ENCODE measurements at places on chromosomes 2 and 18.

DNA sequence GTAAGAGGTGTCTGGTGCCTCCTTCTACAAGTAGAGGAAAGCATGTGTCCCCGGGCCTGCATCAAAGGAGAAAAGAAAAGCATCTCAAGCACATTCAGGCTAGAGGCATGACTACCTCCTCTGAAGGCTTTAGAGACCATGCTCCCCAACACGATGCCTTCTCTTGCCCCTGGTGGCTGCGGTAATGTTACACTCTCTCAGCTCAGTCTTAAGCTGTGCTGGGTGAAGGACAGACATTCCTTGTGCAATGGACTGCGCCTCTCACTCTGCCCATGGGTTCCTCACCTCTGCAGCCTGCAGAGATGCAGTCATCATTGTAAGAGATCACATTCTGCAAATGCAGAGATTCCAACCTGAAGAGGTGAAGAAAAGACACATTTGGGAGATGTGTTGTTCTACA lies 148.2 kb upstream of the HNRNPA3 start:
- DNase-seq, result no peak

DNA sequence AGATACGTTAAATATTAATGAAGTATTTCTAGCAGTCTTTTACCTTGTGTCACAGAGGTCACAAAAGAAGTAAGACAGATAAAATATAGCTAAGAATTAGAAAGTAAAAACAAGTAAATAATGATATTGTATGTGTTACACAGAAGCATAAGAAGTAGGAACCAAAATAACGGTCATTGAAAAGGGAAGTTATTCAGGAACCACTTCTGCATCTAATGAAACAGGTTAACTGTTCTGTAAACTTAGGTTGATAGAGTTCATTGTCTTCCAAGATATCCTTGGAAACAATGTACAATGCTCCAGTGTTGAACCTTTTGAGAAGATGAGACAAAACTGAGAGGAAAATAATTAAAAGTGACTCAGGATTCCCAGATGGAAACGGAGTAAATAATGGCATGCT lies 57.1 kb upstream of the CD302 start:
- DNase-seq, result no peak

- no peak for DNase-seq
Measured at GRCh38 chr18:75143851-75144250, 65.1 kb downstream of the PTGR3 start.

DNA sequence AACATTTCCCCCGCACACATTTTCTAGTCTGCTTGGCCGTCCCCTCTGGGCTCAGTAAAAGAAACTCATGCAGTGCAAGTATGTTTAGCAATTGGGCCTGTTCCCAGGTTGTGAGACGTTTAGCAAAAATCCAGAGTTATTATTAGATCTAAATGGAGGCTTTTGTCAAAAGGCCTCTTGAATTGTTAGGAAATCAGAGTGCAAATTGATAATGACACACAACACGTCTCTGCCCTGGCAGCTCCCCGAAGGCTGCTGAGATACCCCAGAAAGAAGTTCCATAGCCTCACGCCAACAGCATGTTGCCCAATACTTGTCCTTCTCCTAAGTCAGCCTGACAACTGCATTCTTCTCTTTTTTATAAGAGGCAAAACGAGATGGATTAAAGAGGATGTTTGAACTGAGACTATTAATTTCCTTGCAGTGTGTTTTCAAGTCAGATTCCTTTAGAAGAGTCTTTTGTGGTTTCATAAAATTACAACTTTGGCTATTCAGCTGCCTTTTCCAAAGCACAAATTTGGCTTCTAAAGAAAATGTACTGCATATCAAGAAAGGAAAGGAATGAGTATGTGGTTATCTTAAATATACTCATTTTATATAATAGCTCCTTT lies 202.2 kb downstream of the TRIB2 start:
- no peak for DNase-seq

- no peak for DNase-seq
Measured at GRCh38 chr2:109636317-109636716, 22.2 kb downstream of the SOWAHC start.

DNA sequence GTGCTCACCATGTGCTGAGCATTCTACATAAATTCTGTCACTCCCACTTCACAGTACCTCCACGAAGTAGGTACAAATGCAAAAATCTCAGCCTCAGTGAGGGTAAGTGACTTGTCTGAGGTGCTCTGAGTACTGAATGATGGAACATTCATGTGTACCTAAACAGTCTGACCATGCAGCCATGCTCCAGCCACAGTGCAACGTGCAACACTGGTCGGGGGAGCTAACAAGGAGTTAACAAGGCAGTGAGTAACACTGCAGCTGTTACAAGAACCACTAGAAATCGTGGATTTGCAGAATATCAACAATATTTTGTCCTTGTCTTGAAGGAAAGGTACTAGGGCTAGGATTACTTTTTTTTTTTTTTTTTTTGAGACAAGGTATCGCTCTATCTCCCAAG lies 36.6 kb upstream of the NDUFV2 start:
- no peak for DNase-seq

DNA sequence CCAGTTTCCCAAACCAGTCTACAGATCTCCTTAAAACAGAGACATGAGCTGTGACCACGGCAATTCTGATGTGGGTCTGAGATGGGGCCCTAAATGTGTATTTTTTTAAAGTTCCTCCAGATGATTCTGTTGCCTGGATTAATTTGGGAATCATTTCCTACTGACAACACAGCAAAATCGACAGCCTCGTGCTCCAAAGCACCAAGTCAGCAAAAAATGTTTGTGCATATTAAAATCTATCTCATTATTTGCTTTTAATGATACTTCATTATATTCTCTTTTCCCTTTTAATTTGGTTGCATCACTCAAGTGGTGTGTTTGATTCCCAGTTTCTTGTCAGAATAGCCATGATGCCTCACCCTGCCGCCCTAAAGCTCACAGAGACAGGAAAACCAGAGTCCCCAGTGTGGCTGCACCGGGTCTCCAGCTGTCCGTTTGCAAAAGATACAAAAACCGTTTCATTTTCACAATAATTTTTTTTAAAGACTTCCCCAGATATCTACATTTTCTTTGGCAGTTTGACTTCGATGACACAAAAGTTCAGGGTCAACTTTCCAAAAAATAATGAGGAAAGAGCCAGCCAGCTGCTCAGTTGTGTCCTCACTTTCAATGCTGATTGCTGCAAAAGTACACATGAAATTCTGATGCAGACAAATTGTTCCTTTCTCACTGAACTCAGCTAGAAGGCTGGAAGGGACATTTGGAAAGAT lies 443.2 kb upstream of the ID2 start:
- no peak for DNase-seq

- DNase-seq, result no peak
Measured at GRCh38 chr2:40213071-40213470, 238.8 kb downstream of the SLC8A1 start.

DNA sequence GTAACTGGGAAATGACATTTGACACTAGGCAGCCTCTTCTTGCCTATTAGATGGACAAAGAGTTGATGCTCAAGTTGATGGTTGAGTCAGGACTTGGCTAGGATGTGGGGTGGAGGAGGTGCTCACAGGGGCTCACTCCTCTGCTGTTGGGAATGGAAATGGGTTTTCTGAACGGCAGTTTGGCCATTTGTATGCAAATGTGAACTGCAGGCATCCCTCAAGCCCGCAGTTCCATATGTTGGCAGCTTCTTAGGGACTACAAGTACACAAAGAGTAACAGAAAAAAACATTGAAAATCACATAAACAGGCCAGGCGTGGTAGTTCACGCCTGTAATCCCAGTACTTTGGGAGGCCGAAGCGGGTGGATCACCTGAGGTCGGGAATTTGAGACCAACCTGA lies 80.8 kb downstream of the INPP5D start:
- no peak for DNase-seq

- DNase-seq, result no peak
Measured at GRCh38 chr2:14752295-14752694, 119.8 kb downstream of the LRATD1 start.

- DNase-seq, result no peak
Measured at GRCh38 chr2:174586418-174587295, 10.9 kb downstream of the WIPF1 start.

DNA sequence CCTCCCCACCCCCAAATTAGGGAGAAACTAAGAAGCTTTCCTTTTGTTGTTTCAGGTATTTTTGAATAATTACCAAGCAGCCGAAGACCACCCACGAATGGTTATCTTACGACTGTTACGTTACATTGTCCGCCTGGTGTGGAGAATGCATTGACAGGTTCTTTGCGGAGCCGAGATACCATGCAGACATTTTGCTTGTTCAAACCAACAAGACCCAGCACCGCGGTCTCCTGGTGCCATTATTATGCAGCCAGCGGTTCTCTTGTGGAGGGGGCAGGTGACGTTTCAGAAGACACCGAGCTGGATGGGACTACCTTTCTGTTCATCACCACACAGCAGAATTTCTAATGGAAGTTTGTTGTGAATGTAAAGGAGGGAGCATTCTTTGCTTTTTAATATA lies 43.4 kb downstream of the BCL2L11 start:
- DNase-seq, result no peak

GRCh38 chr18:48543228-48543627 lies 4.4 kb downstream of the CTIF start:
- no peak for DNase-seq

- DNase-seq, result peak; percentile 62
Measured at GRCh38 chr2:231672617-231673347, 35.5 kb upstream of the PTMA start.

DNA sequence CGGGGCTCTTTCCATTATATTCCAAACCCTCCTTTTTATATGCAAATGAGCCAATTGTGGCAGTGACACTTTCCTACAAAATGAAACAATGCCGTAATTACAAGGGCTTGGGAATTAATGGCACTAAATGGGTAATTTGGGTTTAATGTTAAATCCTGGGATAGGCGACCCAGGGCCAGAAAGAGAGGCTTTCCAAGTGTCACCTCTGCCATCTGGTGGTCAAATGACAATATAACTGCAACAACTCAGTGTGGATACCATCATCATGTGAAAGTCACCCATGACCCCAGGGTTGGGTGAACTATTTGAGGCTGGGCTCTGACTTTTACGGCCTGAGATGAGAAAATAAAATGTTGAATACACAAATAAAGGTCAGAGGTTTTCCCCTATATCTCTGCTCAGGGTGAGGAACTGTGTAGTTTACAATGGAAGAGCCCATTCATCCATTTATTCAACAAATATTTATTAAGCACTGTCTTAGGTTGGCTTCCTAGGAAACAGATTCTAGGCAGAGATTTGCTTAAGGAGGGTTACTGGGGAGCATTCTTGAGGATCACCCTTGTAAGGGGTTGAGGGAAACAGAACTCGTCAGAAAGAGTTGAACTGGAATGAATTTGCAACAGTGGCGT lies 13.6 kb upstream of the THADA start:
- DNase-seq, result peak; percentile 13

- no peak for DNase-seq
Measured at GRCh38 chr18:28476302-28476701, 299.4 kb upstream of the CDH2 start.

DNA sequence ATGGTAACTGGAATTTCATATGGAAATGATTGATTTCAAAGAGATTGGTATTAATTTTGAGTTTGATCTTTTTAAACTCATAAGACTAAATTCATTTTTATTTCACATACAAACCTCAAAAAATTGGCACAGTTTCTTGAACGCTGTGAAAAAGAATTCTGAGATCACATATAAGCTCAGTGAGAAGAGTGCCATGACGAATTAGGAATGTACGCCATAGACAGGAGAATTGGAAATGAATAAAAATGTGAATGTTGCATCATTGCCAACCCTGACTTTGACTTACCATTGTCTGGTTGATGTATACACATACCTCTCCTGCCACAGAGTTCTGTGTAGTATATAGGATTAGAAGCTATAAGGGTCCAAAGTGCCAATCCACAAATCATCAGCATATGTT lies 290.4 kb upstream of the ZC3H15 start:
- no peak for DNase-seq

DNA sequence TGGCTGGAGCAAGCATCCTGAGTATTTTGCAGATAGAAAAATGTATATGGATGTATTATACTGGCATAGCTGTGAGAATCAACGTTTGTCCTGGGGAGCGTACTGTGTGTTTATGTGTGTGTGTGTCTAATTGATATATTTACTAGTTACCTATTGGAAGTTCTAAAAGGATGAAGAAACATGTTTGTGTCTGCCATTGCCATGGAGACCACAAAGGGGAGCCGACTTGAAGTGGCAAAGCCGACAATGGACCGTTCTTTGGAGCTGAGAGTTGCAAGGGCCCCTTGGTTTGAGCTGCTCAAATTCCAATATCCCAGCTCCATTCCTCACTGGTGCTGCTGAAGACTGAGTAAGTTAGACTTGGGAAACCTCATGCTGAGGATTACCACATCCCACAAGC lies 14.3 kb upstream of the SLC25A52 start:
- DNase-seq, result no peak

DNA sequence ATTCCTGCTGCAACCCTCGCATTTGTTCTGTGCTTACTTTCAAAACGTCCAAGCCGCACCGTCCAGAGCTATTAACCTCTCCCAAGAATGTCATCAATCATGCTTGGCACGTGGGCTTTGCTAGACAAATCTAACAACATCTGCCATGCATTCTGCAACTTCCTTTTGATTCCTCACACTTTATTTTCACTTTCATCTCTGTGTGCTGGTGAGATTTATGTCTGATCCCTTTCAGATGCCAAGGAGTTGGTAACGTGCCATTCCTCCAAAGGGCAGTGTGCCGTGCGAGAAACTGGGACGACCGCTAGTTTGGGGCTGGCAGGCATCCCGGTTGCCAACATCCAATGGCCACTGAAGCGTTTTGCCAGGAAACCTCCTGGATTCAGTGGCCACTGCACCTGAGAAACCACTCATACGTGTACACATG lies 230.0 kb upstream of the PARD3B start:
- no peak for DNase-seq

DNA sequence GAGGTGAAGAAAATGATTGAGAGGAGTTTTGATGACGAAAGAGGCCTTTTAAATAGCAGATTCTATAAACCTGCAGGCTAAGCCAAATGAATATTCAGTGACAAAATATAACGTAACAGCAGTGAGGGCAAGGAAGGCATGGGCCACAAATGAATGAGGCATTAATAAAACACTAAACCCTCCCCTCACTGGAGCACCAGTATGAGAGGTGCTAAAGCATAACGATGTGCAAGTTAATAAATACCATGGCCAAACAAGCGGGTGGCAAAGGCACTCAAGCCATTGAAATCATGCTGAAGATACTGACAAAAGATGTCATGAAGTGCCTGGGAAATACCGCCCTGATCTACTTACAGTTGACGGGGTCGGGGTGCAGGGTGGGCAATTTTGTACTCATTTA lies 30.2 kb upstream of the LONRF2 start:
- DNase-seq, result no peak

GRCh38 chr2:40371525-40372282 lies 80.2 kb downstream of the SLC8A1 start:
- no peak for DNase-seq

- no peak for DNase-seq
Measured at GRCh38 chr2:123609077-123609476, 416.0 kb upstream of the CNTNAP5 start.

GRCh38 chr2:143877876-143878530 lies 641.9 kb downstream of the ZEB2 start:
- peak; percentile 92 for DNase-seq

DNA sequence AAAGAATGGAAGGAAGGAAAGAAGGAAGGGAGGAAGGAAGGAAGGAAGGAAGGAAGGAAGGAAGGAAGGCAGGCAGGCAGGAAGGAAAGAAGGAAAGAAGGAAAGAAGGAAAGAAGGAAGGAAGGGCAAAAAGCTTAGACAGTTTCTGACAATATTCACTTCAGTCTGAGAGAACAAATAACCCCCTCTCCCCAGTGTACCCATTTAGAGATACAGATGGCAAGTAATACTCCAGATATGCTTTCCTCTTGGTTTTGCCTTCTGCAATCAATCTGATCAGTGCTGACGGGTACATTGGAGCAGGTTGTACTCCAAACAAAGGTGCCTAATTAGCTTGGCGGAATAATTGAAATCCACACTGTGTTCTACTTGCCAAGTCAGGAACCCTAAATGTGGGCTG lies 534.6 kb upstream of the TMEFF2 start:
- no peak for DNase-seq

All from DMS 273 treated with DMSO at 0.1 percent for 48 hours (cell line).